Epithelial cell of prostate (primary cell): ENCODE measurements at places on chromosomes 11 and 22.

DNA sequence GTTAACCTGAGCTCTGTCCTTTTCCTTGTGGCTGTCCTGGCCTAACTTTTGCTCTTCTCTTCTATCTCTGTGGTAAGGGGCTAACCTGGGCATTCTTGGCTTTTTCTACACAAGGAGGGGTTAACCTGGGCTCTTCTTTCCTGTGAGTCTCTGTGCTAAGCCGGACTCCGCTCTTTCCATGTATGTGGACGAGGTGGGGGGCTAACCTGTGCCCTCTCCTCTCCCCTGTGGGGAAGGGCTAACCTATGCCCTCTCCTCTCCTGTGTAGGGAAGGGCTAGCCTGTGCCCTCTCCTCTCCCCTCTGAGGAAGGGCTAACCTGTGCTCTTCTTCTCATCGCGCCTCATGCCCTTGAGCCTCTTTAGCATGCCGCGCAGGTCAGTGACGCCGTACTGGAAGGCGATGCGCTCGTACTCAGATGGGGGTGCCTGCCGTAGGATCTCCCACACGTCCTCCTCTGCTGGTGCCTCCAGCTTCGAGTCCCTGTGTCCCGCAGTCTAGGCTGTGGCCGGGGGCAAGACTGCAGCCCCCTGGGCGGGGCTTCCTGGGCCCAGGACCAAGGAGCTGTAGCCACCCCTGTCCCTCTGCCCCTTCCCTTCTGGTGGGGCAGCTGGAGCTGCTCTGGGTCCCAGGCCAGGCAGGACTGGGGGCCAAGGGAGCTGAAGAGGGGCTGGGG lies 6.5 kb downstream of the MYBPC3 start:
- no peak for DNase-seq

GRCh38 chr11:134879341-134879740 lies 467.3 kb upstream of the B3GAT1 start:
- no peak for DNase-seq

DNA sequence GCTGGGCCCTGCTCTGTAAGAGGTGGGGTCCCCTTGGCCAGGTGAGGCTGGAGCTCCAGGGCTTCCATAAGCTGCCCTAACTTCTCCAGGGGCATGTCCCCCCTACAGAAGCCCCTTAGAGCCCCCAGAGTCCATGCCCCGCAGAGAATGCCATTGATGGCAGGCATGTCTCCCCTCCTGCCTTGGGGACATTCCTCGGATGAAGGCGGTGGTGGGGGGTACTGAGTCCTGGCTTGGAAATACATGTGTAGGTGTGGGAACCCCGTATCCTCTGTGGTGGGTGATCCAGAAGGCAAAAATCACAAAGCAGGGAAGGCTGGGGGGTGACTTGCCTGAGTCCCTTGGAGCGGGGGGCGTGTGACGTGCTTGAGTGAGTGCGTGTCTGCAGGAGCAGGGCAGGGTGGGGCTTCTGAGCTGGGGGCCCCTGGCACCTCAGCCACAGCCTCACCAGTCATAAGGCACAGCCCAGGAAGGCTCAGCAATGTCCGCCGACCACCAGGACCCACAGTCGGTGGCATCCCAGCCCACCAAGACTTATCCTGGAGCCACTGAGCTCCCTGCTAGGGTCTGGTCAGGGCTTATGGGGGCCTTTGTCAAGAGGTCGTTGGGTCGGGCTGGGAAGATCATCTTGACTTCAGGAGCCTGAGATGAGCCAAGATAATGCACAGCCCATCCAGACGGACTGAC lies 69.8 kb upstream of the KCNQ1OT1 start:
- no peak for DNase-seq

- DNase-seq: no peak
These were observed 10.2 kb downstream of the SYTL2 start for GRCh38 chr11:85800595-85801342.

DNA sequence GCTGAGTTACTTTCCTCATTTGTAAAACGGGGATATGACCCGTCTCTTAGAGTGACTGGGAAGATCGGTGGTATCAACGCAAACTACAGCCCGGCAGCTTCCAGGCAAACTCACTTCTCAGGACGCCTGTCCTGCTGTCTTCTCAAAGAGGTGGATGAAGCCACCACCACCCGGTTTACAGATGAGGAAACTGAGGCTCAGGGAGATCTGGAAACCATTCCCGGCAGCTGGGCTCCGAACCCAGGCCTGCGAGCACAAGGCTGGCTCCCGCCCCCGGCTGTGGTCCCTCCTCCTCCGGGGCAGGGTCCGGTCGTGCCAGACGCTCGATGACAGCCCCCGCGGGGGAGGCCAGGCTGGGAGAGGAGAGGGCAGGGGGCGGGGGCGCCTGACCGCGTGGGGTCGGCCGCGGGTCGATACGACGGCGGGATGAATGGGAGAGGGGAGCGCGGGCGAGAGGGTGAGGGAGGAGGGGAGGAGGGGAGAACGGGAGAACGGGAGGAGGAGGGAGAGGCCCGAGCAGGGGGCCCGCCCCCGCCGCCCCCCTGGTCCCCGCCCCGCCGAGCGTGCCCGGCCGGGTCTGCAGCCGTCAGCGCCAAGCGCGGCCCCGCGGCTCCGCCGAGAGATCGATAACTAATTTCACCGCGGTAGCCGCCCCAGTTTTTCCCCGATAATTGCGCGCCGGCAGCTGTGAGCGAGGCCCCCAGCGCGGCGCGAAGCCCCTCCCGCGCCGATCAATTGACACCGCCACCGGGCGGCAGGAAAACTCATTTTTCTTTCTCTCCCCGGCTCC lies 14.0 kb downstream of the IGLL1 start:
- DNase-seq: no peak

DNA sequence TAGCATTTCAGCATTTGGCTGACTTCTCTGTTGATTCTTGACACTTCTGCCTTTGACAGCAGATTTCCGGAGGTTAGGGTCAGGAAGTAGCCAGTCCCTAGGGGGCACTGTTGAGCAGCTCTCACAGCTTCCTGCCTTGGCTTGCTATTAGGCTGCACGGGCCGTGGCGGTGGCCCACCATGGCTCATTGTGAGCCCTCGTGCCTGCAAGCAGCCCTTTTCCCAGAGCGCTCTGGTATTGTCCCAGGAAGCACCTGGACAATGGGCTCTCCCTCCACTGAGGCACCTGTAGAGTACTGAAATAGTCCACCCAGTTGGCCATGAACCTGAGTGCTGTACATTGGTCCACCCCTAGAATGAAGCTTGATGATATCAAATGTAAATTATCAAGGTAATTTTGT lies 100.2 kb upstream of the GAL start:
- DNase-seq: no peak

DNA sequence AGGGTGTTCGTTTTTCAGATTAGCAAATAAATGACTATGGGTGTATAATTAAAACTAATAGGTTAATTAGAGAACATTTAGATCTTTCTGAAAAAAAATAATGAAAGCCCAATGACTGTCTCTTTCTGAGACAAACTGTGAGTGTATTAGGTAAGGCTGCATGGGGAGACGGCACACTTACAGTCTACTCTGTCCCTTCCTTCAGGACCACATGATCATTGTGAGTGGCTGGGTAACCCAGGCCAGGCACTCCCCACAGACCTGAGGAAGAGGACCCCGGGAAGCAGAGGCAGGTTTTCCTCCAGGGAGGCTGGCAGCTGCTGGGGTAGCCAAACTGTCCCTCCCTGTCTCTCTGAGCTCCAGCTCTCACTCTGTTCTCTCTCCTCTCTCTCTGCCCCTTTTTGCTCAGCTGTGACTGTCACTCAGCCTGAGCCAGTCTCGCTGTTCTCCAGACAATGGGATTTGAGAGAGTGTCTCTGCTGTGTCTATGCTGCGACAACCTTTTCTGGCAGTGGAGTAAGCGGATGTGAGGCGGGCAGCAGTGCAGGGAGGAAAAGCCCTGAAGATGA lies 83.1 kb upstream of the NCAM1 start:
- no peak for DNase-seq
